Activated naive CD4-positive, alpha-beta T cell treated with anti-CD3 and anti-CD28 coated beads, Interleukin-2, amount 10 ng/mL, durations not matched to agents 7 days and 5 days (primary cell): ENCODE measurements at places on chromosomes 3 and 15.
A peak's percentile ranks its signal among the peaks of the same experiment; 100 is the strongest.

DNA sequence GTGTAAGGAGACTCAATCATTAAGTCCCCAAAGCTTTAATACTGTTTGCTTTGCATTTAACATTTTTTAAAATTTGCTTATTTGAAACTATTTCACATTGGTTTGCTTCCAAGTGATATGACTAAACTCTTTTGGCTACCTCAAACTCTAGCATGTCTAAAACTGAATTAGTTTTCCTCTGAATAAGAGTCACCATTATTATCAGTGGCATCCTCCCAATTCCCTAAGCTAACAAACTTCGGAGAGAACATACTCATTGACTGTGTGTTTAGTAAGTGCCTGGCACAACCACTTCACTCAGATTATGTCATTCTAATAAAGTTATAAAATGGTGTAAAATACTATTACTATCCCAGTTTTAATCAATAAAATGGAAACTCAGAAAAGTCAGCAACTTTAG is 21.9 kb downstream of the ATOSA start:
- DNase-seq = no peak
- H3K27ac ChIP-seq = no peak overlapping the region
- peaks cover 59% of the 10 kb centered on the region for H3K36me3 ChIP-seq
- H3K4me1 ChIP-seq = peaks cover 23% of the 10 kb centered on the region
- H3K27me3 ChIP-seq = no peaks in the 10 kb centered on the region

DNA sequence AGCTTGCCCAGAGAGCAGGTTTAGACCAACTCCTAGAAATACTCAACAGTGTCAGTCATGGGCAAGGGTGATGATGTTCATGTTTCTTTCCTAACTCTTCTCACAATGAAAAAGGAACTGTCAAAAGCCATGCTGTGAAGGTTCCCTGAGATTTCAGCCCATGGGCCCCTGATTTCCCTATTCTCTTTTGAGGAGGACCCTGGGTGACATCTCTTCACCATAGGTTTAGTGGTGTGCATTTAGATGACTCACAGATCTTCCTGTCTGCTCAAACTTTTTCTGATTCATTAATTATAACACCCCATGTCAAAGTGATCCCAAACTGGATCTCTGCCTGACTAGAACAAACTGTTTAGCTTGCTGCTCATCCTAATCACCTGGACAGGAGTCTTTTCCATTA is 108.0 kb downstream of the BBX start:
- no peak for DNase-seq
- no peaks in the 10 kb centered on the region for H3K27me3 ChIP-seq
- peaks cover 21% of the 10 kb centered on the region for H3K4me1 ChIP-seq
- H3K27ac ChIP-seq = no peak overlapping the region
- H3K36me3 ChIP-seq = no peaks in the 10 kb centered on the region

DNA sequence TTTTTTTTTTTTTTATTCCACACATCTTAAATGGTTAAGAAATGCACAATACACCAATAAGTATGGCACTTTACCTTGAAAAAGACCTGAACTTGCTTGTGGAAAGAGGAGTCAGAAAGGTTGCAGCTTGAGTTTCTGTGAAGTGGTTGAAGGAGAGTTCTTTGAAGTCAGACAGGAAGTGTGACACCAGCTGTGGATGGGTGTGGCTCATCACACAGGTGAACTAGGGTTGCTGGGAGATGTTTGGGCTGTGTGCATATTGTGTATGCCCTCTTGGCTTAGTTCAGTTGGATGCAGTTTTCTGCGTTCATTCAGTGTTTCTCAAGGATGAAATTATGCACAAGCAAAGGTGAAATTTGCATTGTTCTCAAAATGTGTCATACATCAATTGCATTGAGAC is 6.3 kb downstream of the AEN start:
- H3K4me3 ChIP-seq = peak overlapping the region; percentile 25
- H3K27me3 ChIP-seq = no peaks in the 10 kb centered on the region
- peaks cover 75% of the 10 kb centered on the region for H3K36me3 ChIP-seq
- peak overlapping the region; percentile 91 for H3K27ac ChIP-seq
- H3K4me1 ChIP-seq = peaks cover 99% of the 10 kb centered on the region

GRCh38 chr3:65342084-65342683 is 654.4 kb upstream of the ADAMTS9 start:
- H3K27me3 ChIP-seq = no peaks in the 10 kb centered on the region
- no peaks in the 10 kb centered on the region for H3K4me1 ChIP-seq
- no peaks in the 10 kb centered on the region for H3K36me3 ChIP-seq
- no peak overlapping the region for H3K27ac ChIP-seq

- no peak overlapping the region for H3K4me3 ChIP-seq
- peaks cover 4% of the 10 kb centered on the region for H3K36me3 ChIP-seq
- H3K4me1 ChIP-seq = no peaks in the 10 kb centered on the region
- no peak for DNase-seq
- no peak overlapping the region for H3K27ac ChIP-seq
Observed at GRCh38 chr15:59203657-59204056, 3.0 kb upstream of the LDHAL6B start.

DNA sequence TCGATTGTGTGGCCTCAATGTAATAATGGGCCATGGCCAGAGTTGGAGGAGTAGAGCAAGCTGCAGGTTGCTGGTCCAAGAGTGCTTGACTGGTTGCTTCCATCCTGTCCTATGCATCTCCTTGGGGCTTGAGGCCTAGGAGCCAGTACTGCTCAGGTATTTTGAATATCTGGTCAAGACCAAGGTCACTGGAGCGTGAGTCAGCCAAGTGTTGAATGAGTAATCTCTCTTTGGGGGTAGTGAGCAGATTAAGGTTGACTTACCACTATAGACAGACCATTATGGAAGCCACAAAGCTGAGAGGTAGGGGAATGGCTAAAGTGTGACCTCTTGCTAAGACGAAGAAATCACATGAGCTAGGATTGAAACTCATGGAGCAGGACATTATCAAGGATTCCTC is 9.4 kb upstream of the PARP6 start:
- peaks cover 11% of the 10 kb centered on the region for H3K27me3 ChIP-seq
- DNase-seq = no peak

- H3K36me3 ChIP-seq = no peaks in the 10 kb centered on the region
- no peak for DNase-seq
- H3K27ac ChIP-seq = no peak overlapping the region
- H3K4me1 ChIP-seq = no peaks in the 10 kb centered on the region
Observed at GRCh38 chr15:81118361-81118760, 15.7 kb upstream of the CFAP161 start.

GRCh38 chr3:2372306-2372705 is 273.6 kb downstream of the CNTN4 start:
- no peak for DNase-seq
- H3K4me1 ChIP-seq = no peaks in the 10 kb centered on the region
- no peaks in the 10 kb centered on the region for H3K36me3 ChIP-seq
- no peaks in the 10 kb centered on the region for H3K27me3 ChIP-seq
- no peak overlapping the region for H3K4me3 ChIP-seq

DNA sequence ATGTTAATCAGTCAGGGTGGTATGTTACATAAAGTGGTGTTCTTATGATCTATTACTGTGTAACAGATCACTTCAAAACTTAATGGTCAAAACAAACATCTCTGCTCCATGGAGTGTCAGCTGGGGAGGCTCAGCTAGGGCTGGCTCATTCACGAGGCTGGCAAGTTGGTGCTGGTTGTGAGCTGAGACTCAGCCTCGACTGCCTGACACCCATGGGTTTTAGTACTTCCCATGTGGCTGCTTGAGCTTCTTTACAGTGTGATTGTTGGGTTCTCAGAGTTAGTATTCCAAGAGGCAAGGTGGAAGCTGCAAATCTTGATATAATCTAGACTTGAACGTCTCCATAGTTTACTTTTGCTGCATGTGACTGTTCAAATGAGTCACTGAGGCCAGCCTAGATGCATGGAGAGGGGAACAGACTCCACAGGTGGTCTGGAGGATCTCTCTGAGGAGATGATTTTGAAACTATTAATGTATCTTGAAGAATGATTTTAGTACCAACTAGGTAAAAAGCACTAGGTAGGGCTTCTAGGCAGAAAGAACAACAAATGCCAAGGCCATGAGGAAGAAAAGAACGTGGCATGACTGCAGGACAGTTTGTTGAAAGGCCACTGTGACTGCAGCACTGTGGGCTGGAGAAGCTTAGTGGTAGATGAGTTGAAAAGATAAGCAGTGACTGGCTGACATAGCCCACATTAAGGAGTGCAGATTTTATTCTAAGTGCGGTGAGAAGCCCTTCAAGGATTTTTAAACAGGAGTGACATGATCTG is 281.1 kb upstream of the PROK2 start:
- no peak overlapping the region for H3K4me3 ChIP-seq
- H3K4me1 ChIP-seq = no peaks in the 10 kb centered on the region
- DNase-seq = no peak
- H3K27me3 ChIP-seq = peaks cover 13% of the 10 kb centered on the region
- H3K27ac ChIP-seq = no peak overlapping the region

DNA sequence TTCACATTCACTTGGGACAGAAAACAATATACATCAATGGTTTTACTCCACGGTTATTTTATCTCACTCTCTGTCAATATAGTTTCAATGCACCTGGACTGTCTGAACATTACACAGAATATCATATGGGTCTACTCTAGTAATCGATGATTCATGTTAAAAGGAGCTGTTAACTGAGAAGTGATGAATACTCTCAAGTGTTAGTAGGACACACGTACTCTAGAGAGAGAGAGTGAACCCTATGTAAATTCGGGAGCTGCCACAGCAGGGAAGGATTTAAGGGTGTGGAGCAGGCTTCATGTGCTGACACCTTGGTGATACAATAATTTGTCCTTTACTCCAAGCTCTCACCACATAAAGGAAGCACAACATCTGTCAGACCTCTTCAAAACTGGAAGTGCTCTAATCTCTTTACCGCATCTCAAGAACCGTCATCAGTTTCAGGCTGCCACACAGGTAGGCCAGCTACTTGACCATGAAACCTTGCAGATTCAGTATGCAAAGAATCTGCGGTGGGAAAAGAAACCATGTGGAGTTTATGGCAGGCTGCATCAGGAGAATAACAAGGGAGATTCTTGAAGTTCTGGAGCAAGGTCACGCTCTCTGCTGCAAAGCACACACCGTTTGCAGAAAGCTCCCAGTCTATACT is 199.2 kb upstream of the TMC3 start:
- H3K27me3 ChIP-seq = peaks cover 17% of the 10 kb centered on the region
- no peak overlapping the region for H3K27ac ChIP-seq
- H3K36me3 ChIP-seq = no peaks in the 10 kb centered on the region
- H3K4me1 ChIP-seq = no peaks in the 10 kb centered on the region

- H3K4me3 ChIP-seq = no peak overlapping the region
- H3K27ac ChIP-seq = no peak overlapping the region
- no peaks in the 10 kb centered on the region for H3K4me1 ChIP-seq
- no peaks in the 10 kb centered on the region for H3K36me3 ChIP-seq
- DNase-seq = no peak
- peaks cover 31% of the 10 kb centered on the region for H3K27me3 ChIP-seq
Observed at GRCh38 chr15:62935300-62936081, 107.1 kb upstream of the TPM1 start.

DNA sequence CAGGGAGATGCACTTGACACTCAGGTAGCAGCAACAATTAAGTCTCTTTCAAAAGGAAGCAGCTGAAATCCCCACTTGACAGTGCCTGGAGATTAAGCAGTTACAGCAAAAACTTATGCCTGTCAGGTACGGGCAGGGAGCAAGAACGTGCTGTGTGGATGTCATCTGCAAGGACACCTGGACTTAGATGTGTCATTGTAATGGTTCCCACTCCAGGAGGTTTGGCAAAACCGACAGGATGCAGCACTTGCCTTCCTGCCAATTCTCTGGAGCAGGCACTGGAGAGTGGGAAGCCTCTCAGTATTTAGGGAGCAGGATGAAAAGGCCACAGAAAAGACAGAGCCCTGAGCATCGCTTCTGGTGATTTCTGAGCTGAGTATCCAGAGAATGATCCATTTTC is 292.4 kb downstream of the PDCD6IP start:
- H3K4me3 ChIP-seq = no peak overlapping the region
- H3K27ac ChIP-seq = no peak overlapping the region
- no peak for DNase-seq
- H3K4me1 ChIP-seq = no peaks in the 10 kb centered on the region
- no peaks in the 10 kb centered on the region for H3K36me3 ChIP-seq

DNA sequence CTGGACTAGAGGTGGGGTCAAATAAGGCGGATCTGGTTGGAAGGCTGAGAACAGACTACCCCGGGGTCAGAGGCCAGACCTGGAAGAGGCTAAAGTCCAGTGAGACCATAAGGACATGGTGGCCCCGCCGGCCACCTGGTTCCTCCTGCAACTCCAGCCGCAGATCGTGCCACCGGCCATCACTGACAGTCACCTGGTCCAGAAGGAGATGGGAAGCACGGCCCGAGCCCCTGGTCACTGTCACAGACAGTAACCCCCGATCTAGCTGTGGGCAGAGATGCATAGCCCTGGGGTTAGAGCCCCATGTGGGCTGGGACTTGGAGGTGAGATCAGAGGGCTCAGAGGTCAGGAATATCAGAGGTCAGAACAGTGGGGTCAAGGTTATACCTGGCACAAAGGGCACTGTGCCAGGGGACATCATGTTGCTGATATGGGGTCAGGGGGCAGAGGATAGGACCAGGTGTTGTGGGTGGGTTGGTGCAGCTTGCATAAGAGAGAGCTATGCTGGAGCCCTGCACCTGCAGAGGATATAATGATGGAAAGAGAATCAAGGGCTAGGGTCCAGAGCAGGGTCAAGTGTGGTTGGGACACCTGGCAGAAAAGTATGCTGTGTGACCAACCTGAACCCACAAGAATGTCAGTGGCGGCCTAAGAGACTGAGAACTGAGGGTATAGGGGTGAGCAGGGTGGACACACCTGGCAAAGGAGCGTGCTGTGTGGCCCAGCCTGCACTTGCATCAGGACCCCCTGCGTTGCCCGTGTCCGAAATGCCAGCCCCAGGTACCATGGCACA is 9.6 kb downstream of the CELSR3 start:
- H3K27ac ChIP-seq = no peak overlapping the region
- H3K4me1 ChIP-seq = peaks cover 26% of the 10 kb centered on the region
- peaks cover 2% of the 10 kb centered on the region for H3K36me3 ChIP-seq
- H3K4me3 ChIP-seq = no peak overlapping the region

DNA sequence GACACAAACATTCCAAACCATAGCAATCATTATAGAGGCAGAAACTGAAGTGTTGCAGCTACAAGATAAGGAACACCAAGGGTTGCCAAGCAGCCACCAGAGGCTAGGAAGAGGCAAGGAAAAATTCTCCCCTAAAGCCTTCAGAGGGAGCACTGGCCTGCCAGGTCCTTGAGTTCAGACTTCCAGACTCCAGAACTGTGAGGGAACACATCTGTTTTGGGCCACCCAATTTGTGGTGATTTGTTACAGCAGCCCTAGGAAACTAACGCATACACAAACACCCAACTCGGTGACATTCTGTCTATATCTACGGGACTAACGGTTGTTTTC is 54.6 kb downstream of the MB21D2 start:
- no peak for DNase-seq
- H3K36me3 ChIP-seq = peaks cover 13% of the 10 kb centered on the region
- peak overlapping the region; percentile 92 for H3K27ac ChIP-seq
- peaks cover 73% of the 10 kb centered on the region for H3K4me1 ChIP-seq
- H3K27me3 ChIP-seq = no peaks in the 10 kb centered on the region
- no peak overlapping the region for H3K4me3 ChIP-seq
